ENCODE measurements at places on chromosomes 16 and 17. TPM values are rescaled to one million over a fixed set of nuclear protein-coding genes. Genes with fewer than 3 reads are reported as not detected.

The OR1F1 gene
- not detected for total RNA-seq

The KCNJ18 gene
- not detected for total RNA-seq

The OR3A3 gene
- total RNA-seq, result not detected

The TBC1D3 gene
- not detected for total RNA-seq

The LRRC75A gene
- 4.6 TPM for total RNA-seq

The CLEC19A gene
- 0.18 TPM for total RNA-seq

The SLC7A6 gene
- total RNA-seq, result 21.8 TPM

The SYT17 gene
- 7.3 TPM for total RNA-seq

The GRAP gene
- 12.4 TPM for total RNA-seq

The DOC2B gene
- 63.1 TPM for total RNA-seq

The MAPT gene
- total RNA-seq, result 8.3 TPM

The WSCD1 gene
- 20.4 TPM for total RNA-seq

The TP53TG3C gene
- total RNA-seq, result not detected

The KRT33A gene
- total RNA-seq, result 0.12 TPM

The OR1A1 gene
- total RNA-seq, result not detected

The C16orf74 gene
- total RNA-seq, result 5.5 TPM

The PHKB gene
- 83.3 TPM for total RNA-seq

The SLC4A1 gene
- 72.8 TPM for total RNA-seq

The EVI2A gene
- 3.4 TPM for total RNA-seq

The HYDIN gene
- 17.9 TPM for total RNA-seq

The PRAC1 gene
- total RNA-seq, result not detected

The PRSS21 gene
- not detected for total RNA-seq

The TBC1D3G gene
- 0.29 TPM for total RNA-seq

All from metanephros (tissue), 2 donors.